ENCODE measurements at places on chromosomes 6 and 20. TPM values are rescaled to one million over a fixed set of nuclear protein-coding genes. Genes with fewer than 3 reads are reported as not detected.
A peak's percentile ranks its signal among the peaks of the same experiment; 100 is the strongest.

DNA sequence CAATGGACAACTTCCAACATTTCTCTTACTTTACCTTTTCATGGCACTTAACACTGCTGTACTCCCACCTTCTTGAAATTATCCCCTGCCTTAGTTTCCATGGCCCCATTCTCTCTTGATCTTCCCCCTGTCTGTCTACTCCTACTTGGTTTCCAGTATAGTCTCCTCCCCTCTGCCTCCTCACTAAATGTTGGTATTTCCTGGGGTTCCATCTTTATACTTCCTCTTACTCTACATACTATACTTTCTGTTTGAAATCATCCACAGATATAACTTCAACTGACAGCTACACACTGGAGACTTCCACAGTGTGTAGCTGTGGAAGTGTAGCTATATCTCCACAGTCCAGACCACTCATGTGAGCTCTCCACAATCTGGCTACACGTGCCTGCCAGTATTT is 13.5 kb downstream of the ZHX3 start:
- DNase-seq, result no peak

DNA sequence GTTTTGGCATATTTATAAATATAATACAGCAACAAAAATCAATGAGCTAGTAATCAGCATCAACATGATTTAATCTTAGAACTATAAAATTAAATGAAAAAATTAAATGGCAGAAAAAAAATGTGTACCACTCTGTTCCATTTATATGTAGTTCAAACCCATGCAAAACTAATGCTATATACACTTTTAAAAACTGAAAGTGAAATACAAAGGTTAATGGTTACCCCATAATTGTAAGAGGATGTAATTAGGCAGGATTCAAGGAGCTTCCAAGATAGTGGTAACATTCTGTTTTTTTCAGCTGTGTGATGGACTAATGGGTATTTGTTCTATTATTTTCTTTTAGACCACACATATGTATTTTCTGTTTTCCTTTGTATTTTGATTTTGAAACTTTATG is 492.1 kb downstream of the UTRN start:
- DNase-seq, result no peak

DNA sequence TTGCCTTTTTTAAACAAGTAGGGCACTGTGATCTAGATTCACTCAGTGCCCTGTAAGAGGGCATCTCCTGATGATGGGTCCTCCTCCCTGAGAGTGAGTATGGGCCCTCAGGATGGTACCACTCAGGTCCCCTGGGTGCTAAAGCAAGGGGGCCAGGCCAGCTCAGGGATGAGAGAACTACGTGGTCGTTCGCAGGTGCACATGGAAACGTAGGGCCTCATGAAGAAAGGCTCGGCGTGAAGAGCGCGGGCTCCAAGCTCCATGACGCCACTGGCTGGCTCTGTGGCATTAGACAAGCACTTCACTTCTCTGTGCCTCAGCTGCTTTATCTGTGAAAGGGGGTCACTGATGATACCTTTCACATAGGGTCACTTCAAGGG is 50.7 kb downstream of the SYNJ2 start:
- DNase-seq, result no peak

GRCh38 chr6:20341564-20341963 is 60.1 kb upstream of the E2F3 start:
- no peak for DNase-seq

- no peak for DNase-seq
Observed at GRCh38 chr6:5318617-5319272, 57.4 kb downstream of the FARS2 start.

DNA sequence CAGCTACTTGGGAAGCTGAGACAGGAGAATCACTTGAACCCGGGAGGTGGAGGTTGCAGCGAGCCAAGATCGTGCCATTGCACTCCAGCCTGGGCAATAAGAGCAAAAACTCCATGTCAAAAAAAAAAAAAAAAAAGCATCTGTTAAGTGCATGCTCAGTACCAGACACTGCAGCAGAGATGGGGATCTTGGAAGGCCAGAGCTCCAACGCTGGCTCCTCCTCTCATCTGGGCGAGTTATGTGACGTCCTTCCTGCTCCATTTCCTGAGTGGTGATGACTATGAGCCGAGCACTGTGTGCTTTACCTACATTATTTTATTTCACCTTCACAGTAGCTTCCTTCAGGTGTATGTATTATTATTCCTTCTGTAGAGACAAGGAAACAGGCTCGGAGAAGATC is 38.5 kb upstream of the CDH22 start:
- DNase-seq, result no peak

DNA sequence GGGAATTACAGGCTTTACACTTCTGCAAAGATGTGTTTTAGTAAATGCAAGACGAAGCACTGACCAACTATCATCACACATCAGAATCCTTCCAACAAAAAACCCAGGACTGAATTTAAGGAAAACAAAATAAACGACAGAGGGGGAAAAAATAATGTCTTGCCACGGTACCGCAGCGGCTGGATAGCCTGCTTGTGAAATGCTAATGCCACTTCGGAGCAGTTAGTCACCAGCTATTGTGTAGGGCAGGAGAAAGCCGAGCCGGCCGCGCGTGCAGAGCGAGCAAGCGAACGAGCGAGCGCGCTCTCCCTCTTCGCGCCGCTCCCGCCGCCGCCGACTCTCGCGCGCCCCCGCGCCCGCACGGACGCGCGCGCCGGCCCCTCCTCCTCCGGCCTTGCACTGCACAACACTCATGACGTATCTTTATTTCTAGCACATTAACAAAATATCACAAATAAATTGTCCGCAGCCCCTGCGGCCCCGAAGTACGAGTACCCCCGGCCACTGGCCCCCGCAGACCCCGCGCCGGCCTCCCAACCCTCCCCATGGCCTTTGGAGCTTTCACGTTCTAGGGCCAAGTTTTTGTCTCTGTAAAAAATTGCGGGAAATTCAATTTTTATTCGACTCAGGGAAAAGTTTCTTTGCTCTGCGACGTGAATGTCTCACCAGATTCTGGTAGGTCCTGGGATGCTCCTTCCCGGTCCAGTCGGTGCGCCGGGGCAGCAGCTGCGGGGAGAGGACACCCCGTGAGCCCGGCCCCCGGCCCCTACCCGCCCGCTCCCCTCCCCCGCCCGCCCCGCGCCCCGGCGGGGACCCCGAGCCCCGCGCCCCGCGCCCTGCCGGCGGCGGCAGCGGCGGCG is 1.0 kb downstream of the PHIP start:
- DNase-seq, result peak; percentile 79

GRCh38 chr6:56713254-56713672 is 70.6 kb upstream of the DST start:
- DNase-seq, result no peak

DNA sequence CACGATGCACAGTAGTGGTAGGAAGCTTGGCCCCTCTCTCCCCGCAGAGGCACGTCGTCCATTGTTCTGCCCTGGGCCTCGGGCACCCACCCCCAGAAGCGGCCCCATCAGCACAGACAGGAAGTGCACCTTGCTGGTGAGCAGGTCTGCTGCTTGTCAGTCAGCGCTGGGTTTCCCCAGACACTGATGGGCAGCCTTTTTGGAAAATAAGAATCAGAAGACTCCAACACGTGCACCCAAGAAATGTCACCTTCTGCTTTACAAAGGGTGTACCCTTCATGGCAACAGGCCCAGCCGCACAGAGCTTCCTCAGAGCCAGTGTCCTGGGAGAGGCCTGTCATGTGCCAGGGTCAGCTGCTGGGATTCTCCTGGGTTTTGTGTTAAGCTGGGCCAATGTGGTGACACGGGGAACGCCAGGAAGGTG is 34.7 kb upstream of the IRF4 start:
- no peak for DNase-seq

DNA sequence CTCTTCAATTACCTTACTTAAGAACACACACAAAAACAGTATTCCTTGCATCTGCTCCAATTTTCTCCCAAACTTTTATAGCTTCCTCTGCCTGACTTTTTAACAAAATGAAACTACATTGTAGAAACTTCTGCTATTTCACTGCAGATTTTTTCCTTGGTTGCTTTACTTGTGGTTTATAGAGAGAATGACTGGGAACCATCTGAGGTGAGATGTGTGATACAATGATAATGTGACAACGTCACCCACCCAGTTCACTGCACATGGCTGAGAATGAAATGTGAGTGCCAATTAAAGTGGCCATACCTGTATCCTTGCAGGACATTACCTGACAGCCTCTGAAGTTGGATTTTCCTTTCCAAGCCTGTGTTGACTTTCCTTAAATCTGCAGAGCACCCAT is 258.4 kb downstream of the CD83 start:
- DNase-seq, result no peak

BPIFA1 gene
- not detected for polyA plus RNA-seq

COL12A1 gene
- polyA plus RNA-seq, result 82.5 TPM

EPPIN gene
- polyA plus RNA-seq, result 0.36 TPM

SAYSD1 gene
- polyA plus RNA-seq, result 20.4 TPM

UNC93A gene
- 6.5 TPM for polyA plus RNA-seq

SRSF12 gene
- polyA plus RNA-seq, result 13.7 TPM
